ENCODE measurements at places on chromosomes 5 and 9. TPM values are rescaled to one million over a fixed set of nuclear protein-coding genes. Genes with fewer than 3 reads are reported as not detected.
A peak's percentile ranks its signal among the peaks of the same experiment; 100 is the strongest.

DNA sequence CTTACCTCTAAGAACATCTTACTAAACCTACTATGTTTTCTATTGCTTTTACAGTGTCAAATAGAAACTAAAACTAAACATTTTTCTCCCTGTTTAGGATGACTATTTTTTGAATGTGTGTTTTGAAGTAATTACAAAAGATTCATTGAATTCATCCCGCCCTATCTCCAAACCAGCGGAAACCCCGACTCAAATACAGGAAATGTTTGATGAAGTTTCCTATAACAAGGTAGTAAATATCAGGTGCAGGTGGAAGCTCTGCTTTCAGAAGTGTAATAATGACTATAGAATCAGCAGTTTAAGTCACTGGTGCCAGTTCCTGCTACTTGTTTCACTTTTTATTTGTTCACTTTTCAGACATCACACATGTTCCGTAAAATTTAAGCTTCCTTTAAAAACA, 20.0 kb downstream of the ERAP2 start:
- H3K27ac ChIP-seq = no peak overlapping the region
- H3K36me3 ChIP-seq = peaks cover 6% of the 10 kb centered on the region
- H3K27me3 ChIP-seq = no peaks in the 10 kb centered on the region
- peaks cover 12% of the 10 kb centered on the region for H3K4me1 ChIP-seq
- DNase-seq = no peak

DNA sequence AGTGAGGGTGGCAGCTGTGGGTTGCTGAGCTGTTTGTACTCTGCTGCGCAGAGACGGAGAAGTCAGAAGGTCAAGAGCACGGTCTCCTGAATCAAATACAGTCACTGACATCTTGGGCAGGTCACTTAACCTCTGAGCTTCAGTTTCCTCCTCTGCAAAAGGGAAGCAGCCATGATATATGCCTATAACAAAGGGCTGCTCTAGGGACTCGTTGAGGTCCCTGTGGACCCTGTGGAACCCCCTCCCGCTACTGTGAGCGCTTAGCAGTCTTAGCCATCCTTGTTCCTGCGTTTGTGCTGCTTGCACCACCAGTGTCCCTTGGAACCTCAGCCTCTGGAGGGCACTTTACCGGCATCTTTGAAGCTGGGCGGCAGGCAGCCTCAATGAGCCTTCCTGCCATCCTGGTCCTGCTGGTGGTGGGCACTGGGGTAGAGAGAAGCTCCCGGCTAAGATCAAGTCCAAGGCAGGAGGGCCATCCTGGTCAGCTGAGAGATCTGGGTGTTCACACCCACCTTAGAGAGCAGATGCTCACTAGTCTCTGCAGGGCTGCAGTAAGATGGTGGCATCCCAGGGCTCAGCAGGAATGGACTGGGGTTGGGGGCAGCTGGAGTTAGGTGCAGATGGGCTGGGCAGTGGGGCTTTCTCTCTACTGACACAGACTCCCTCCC, 8.7 kb downstream of the JADE2 start:
- H3K36me3 ChIP-seq = peaks cover 8% of the 10 kb centered on the region
- DNase-seq = no peak
- peaks cover 31% of the 10 kb centered on the region for H3K4me1 ChIP-seq
- H3K27ac ChIP-seq = no peak overlapping the region
- H3K27me3 ChIP-seq = no peaks in the 10 kb centered on the region

- H3K36me3 ChIP-seq = no peaks in the 10 kb centered on the region
- H3K27me3 ChIP-seq = no peaks in the 10 kb centered on the region
- peak overlapping the region; percentile 92 for H3K27ac ChIP-seq
- DNase-seq = no peak
Observed at GRCh38 chr9:71767776-71768321, 464 bp downstream of the CEMIP2 start.

DNA sequence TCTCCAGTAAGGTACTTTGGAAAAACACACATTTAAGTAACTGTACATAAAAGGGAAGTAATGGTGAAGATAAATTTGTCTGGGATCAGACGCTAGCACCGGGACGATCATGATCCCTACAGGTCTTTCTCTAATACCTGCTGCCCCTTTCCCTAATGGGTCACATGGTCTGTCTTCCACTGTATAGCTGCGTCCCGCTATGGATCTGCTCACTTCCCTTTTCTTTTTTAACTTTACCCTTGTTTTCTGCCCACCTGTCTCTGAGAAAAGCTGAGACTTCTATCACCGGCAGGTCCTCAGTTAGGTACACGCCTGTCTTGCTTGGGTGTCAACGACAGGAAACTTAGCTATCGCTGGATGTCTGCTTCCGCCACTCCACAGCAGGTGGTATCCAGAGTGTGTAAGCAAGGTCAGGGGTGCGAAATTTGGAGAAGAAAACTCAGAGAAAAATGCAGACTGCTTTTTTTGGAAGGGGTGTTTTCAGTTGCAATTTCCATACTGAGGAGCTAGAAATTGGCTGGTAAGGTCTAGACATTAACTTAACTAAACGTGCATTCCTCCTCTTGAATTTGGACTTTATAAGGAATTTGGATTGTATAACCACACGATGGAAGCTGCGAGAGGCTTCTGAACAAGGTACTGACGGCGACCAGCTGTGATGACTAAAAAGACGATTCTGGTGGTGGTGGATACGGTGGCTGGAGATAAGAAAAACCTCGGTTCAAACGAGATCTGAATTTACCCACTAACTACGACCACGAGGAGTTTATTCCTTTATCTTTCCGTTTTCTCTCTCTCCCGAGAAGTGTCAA, 1.1 kb upstream of the ICE1 start:
- no peaks in the 10 kb centered on the region for H3K36me3 ChIP-seq
- peaks cover 49% of the 10 kb centered on the region for H3K4me1 ChIP-seq
- DNase-seq = no peak
- H3K27me3 ChIP-seq = no peaks in the 10 kb centered on the region
- peak overlapping the region; percentile 89 for H3K4me3 ChIP-seq
- H3K27ac ChIP-seq = peak overlapping the region; percentile 97

GRCh38 chr5:122332599-122333555, 20.8 kb downstream of the SNCAIP start:
- no peak overlapping the region for H3K27ac ChIP-seq
- no peaks in the 10 kb centered on the region for H3K36me3 ChIP-seq
- H3K4me1 ChIP-seq = no peaks in the 10 kb centered on the region

GRCh38 chr5:59640411-59640810, 253.1 kb downstream of the PDE4D start:
- no peak overlapping the region for H3K27ac ChIP-seq
- peaks cover 26% of the 10 kb centered on the region for H3K4me1 ChIP-seq
- H3K36me3 ChIP-seq = peaks cover 2% of the 10 kb centered on the region
- DNase-seq = no peak

DNA sequence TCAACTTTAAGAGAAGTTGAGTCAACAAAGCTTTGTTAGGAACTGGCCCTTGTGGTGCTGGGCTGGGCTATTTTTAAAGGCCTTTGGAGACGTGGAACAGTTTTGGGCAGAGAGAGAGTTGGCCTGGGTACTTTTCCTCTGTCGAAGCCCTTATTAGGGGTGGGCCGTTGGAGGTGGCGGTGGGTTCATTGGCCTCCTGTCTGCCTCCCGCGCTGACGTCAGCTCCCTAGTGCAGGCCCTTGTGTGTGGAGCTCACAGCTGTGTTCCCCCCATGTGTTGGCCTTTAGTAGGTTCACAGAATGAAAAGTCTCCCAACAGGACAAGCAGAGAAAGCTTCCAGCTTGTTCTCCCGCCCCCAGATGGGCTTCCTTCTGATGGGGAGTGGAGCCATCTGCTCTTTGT, 2.7 kb downstream of the NCS1 start:
- H3K36me3 ChIP-seq = no peaks in the 10 kb centered on the region
- no peaks in the 10 kb centered on the region for H3K27me3 ChIP-seq
- DNase-seq = no peak
- H3K4me3 ChIP-seq = no peak overlapping the region
- H3K4me1 ChIP-seq = peaks cover 36% of the 10 kb centered on the region
- H3K27ac ChIP-seq = no peak overlapping the region

GRCh38 chr9:93893899-93894690, 61.1 kb downstream of the BARX1 start:
- DNase-seq = peak; percentile 73
- H3K27ac ChIP-seq = no peak overlapping the region
- no peaks in the 10 kb centered on the region for H3K4me1 ChIP-seq
- peaks cover 2% of the 10 kb centered on the region for H3K27me3 ChIP-seq

DNA sequence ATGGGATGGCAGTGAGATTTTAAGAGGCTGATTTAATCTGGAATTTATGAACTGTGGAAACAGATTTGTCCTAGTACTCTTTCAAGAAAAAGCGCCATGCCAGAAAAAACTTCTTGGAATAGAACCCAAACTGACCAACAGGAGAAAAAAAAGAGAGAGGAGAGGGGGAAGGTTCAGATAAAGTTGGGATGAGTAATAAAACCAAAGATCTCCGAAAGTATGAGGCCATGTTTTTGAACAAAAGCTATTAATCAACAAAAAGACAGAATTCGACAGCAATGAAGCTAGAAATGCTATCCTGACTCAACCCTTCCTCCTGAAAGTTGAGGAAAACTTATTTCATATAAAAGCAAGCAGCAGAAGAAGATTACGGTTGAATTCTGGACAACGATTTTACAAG, 135.5 kb downstream of the CEMIP2 start:
- no peaks in the 10 kb centered on the region for H3K4me1 ChIP-seq
- H3K27ac ChIP-seq = no peak overlapping the region
- no peak for DNase-seq
- H3K4me3 ChIP-seq = no peak overlapping the region

DNA sequence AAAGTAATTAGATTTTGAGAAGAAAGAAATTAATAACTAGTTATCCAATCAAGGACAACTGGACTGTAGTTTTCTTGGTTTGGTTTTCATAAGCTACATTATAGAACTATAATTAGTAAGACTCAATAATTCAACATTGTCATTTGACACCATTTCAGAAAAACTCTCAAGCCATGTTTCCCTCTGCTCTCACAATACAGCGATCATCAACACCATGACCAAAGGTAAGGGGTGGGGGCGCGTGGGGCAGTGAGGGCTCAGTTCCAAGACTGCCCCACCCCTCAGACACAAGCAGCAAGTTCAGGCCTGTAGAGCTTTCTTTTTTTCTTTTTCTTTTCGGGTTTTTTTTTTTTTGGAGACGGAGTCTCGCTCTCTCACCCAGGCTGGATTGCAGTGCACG, 6.4 kb downstream of the CMBL start:
- no peak overlapping the region for H3K27ac ChIP-seq
- H3K36me3 ChIP-seq = peaks cover 11% of the 10 kb centered on the region
- peaks cover 24% of the 10 kb centered on the region for H3K4me1 ChIP-seq
- H3K4me3 ChIP-seq = no peak overlapping the region
- no peak for DNase-seq

GRCh38 chr9:133383438-133383837, 7.3 kb downstream of the STKLD1 start:
- H3K4me3 ChIP-seq = no peak overlapping the region
- no peak for DNase-seq
- H3K27me3 ChIP-seq = no peaks in the 10 kb centered on the region
- no peaks in the 10 kb centered on the region for H3K4me1 ChIP-seq

- peaks cover 14% of the 10 kb centered on the region for H3K4me1 ChIP-seq
- H3K36me3 ChIP-seq = peaks cover 9% of the 10 kb centered on the region
- no peak overlapping the region for H3K4me3 ChIP-seq
- H3K27ac ChIP-seq = no peak overlapping the region
- H3K27me3 ChIP-seq = peaks cover 2% of the 10 kb centered on the region
- DNase-seq = no peak
Observed at GRCh38 chr9:75623462-75623861, 267.0 kb upstream of the PCSK5 start.

DNA sequence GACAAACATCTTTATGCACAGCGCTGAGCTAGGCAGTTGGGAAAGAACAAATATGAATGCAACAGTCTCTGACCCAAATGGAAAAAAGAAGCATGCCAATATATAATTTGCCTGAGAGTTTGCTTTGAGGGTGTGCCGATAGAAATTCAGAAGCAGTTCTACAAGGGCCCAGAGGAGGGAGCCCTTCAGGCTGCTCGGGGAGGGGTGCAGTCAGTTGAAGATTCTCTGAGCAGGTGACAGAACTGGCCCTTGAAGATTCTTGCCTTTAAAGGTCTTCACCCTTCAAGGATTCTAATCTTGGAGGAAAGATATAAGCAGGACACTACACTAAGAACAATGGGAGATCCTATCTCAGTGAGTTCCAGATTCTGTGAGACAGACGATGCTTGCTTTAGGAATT, 3.7 kb upstream of the PAPPA start:
- H3K27ac ChIP-seq = no peak overlapping the region
- no peaks in the 10 kb centered on the region for H3K27me3 ChIP-seq
- H3K36me3 ChIP-seq = peaks cover 1% of the 10 kb centered on the region
- peaks cover 38% of the 10 kb centered on the region for H3K4me1 ChIP-seq
- H3K4me3 ChIP-seq = no peak overlapping the region

DNA sequence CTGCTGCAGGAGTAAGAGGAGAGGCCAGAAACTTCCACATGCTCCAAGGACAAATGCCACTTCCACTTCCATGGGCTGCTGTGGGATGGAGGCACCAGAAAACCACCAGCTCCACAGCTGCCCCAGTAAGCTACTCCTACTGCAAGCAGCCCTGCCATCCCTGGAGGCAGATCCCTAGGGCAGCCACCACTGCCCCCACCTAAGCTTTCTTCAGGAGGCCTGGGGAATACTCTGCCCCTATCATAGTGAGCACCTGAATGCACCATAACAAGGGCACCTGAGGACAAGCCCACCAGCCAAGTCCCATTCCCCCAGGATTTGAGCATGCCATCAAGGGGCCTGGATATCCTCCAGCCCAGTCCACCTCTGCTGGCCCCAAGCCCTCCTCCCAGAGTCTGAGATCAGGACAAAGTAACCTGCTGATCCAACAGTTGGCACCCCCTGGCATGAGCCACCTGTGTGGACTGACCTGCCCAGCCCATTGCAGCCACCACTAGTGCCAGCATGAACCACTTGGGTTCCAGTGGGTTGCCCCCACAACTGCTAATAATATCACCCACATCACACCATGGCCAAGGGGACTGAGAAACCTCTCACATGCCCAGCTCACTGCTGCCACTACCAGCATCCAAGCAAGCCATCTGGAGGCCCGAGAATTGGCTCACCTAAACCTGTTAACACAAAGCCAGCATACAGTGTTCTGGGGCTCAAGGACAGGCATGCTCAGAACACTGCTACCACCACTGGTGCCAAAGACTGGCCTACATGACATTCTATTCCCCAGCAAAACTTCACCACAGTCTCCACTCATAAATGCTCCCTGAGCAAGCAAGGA, 480.1 kb downstream of the CDH12 start:
- H3K4me3 ChIP-seq = no peak overlapping the region
- H3K27ac ChIP-seq = no peak overlapping the region

DNA sequence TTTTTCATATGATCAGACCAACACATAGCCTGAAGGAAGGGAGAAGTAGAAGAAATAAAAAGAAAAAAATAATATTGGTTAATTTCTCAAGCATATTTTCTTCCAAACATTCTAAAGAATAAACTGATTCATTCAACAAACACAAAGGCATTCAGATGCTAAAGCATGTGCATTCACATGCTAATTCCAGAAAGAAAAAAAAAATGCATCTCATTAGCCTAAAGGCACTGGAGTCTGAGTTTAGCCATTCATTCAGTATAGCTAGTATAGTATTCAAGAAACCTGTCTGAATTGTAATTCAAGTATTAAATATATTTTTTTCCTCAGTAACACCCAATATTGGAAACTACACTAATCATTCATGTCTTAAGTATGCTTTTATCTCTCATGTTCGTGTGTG, 61.0 kb upstream of the FER start:
- peaks cover 17% of the 10 kb centered on the region for H3K4me1 ChIP-seq
- H3K27ac ChIP-seq = no peak overlapping the region
- H3K36me3 ChIP-seq = no peaks in the 10 kb centered on the region
- no peaks in the 10 kb centered on the region for H3K27me3 ChIP-seq
- no peak for DNase-seq

The STK32A gene
- total RNA-seq = 0.31 TPM

The AGXT2 gene
- not detected for total RNA-seq

The IFNA21 gene
- not detected for total RNA-seq

The SEMA6A gene
- 4.9 TPM for total RNA-seq

The TMEM215 gene
- not detected for total RNA-seq

The SLC25A46 gene
- total RNA-seq = 46.4 TPM

Measured in chondrocyte (in vitro differentiated cells).